Prostate gland (tissue), 2 donors: ENCODE measurements at places on chromosomes 13 and 19. TPM values are rescaled to one million over a fixed set of nuclear protein-coding genes. Genes with fewer than 3 reads are reported as not detected.
A peak's percentile ranks its signal among the peaks of the same experiment; 100 is the strongest.

DNA sequence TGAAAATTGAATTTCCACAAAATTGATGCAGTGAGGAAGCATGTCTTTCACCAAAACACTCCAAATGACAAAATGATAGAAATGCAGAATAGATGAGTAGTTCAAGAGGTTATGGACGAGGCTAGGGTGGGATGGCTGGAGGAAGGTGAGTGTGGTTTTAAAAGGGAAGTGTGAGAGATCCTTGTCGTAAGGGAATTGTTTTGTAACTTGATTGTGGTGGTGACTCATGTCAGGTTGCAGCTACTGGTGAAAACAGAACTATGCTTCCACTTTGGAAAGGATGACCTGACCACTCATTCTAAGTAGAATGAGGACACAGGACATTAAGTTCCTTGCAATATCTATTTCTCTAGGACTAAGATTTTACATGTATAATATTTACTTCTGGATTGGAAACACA, 345.7 kb downstream of the MTUS2 start:
- H3K4me1 ChIP-seq = no peaks in the 10 kb centered on the region
- no peak overlapping the region for H3K4me3 ChIP-seq
- no peak for DNase-seq

- no peaks in the 10 kb centered on the region for H3K4me1 ChIP-seq
- no peaks in the 10 kb centered on the region for H3K36me3 ChIP-seq
- no peak overlapping the region for H3K4me3 ChIP-seq
- H3K27me3 ChIP-seq = no peaks in the 10 kb centered on the region
Observed at GRCh38 chr13:25733696-25734435, 317.9 kb downstream of the SHISA2 start.

The RNF225 gene
- 7.0 TPM for total RNA-seq

The CHST8 gene
- 1.3 TPM for total RNA-seq

The CBLC gene
- total RNA-seq = 33.6 TPM

DNA sequence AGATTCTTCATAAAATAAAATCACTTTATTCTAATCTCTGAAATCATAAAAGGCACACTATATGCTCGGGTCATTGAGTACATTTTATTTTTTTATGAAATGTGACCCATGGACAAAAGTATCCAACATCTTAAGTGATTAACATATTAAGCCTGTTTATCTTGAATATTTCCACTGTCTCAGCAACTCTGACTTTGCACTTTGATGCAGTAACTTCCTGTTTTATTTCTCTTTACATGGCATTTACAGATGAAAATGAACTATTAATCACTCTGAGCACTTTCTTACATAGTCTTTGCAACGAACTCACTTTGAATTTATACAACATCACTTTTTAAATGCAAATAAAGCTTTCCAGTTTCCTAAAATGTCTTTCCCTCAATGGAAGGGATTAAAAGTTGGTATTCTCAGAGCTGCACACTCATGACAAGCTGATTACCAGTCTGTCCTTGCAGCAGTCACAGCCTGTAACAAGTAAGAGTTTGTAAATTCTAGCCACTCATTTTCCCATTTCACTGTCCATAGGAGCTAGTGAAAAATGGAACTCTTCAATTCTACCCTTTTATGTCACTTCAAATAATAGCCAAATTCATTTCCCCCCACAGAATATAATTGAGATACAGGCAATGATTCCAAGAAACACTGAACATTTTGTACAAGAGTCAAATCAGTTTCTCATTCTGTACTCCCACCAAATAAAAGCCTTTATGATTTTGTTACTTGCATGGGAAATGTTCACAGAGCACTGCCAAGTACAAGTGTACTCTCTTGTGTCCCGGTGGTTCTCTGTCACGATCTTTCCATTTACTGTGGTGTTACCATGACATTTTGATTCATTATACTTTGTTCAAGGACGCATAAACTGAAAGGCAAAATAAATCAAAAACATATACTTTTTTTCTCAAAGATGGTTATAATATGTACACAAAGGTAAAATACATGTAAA, 1968.9 kb downstream of the PCDH9 start:
- H3K36me3 ChIP-seq = no peaks in the 10 kb centered on the region
- H3K4me3 ChIP-seq = no peak overlapping the region
- H3K4me1 ChIP-seq = no peaks in the 10 kb centered on the region
- DNase-seq = no peak

DNA sequence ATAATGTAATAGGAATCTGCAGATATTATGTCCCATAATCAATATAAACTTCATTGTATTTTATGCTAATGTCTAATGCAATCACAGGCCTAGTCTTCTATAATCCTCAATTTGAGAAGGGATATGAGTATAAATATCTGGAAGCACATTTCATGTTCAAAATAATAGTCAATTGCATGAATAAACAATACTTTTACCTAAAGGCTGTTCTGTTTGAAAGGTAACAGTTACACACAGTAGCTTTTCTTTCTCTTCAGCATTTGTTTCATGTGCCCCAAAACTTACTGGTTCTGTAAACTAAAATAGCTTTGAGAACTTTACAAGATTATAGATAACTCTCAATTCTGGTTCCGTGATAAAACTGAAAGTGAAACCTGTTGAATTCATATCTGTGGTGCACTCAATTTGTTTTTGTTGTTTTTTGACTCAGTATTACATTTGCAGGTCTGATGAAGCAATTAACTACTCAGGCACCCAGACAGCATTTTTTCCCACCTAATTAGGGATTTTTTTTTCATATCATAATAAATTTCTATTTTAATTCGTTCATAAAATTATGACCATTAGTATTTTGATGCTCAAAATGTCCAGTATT, 1193.8 kb downstream of the SLITRK1 start:
- H3K27me3 ChIP-seq = no peaks in the 10 kb centered on the region
- no peak overlapping the region for H3K27ac ChIP-seq
- H3K4me3 ChIP-seq = no peak overlapping the region
- DNase-seq = no peak

- DNase-seq = no peak
Observed at GRCh38 chr19:10193790-10194499, 808 bp downstream of the DNMT1 start.

DNA sequence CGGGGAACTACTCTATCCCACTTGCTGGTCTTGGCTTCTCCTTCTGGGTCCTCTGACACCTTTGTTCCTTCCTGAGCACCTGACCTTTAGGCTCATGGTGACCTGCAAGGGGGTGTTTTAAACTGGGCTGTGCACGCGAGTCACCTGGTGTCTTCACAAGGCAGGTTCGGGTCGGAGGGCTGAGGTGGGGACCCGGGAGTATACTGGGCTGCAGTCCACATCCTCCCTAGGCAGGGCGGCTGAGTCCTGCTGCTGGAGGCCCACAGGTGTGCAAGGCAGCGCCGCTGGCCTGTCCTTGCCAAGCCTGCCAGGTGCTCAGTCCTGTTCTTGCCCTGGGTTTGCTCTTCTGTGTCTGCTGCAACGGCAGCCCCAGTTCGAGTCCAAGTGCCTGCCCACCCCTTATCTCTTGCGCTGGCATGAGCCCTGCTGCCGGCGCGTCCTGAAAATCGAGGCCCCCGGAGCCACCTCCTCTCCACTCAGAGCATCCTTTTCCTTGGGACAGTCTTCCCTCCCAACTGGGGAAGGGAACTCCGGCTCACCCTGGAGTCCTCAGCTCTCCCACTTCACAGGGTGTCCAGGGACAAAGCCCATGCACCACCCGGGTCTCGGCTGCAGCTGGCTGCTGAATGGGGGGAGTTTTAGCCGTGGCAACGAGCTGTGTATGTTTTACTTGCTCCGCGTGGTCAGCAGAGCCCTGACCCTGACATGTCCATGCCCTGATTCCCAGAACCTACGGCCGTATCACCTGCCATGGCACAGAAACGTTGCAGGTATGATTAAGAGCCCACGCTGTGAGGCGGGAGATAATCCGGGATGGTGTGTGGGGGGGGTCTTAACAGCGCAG, 193.5 kb downstream of the TEX29 start:
- peaks cover 17% of the 10 kb centered on the region for H3K27me3 ChIP-seq
- H3K27ac ChIP-seq = no peak overlapping the region
- no peak for DNase-seq
- no peaks in the 10 kb centered on the region for H3K4me1 ChIP-seq
- no peak overlapping the region for H3K4me3 ChIP-seq

The PTGER1 gene
- total RNA-seq = 1.0 TPM

DNA sequence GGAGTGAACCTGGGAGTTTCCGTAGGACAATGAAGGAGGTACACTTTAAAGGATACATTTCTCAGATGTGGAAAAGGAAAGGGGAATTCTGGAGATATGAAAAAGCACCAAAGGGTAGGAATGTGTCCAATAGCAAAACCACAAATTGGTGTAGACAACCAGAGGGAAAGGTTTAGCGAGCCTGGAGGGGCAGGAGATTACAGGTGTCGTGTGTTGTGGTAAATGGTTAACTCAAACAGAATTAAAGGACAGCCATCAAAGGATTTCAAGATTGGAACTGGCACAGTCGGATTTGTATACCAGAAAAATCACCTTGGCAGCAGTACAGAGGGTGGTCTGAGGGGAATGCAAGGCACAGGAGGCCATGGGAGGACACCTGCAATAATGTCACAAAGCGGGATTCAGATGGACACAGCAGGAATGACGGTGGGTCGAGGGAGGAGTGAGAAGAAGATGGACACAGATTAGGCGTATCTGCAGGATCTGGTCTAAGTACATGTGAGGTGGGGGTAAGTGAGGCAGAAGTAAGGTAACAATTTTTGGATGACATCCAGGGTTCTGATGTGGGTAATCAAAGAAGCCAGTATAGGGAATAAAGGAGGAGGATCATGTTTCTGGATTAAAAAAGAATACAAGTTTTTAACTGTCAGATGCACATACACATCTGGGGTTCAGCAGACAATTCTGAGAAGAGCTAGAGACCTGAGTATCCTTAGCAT, 361.6 kb downstream of the KLF12 start:
- no peak for DNase-seq
- H3K27ac ChIP-seq = no peak overlapping the region
- H3K4me1 ChIP-seq = no peaks in the 10 kb centered on the region
- H3K4me3 ChIP-seq = no peak overlapping the region

The TPTE2 gene
- not detected for total RNA-seq

DNA sequence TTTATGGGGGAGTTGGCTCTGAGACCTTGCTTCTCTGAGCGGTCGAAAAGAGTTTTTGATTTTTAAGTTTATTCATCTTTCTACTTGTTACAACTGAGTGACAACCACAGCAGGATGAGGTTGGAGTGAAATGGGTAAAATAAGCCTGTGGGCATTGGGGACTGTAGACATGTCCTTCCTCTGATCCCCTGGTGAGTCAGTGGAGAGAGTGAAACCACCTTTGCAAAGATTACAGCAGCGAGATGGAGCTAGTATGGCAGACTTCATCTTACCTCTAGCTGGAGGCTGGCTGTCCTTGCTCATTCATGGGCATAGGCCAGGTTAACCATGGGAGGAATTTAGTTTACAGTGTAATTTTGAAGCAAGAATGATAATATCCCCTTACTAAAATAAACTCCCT, 30.9 kb upstream of the PSG9 start:
- H3K4me3 ChIP-seq = no peak overlapping the region
- no peaks in the 10 kb centered on the region for H3K27me3 ChIP-seq
- DNase-seq = no peak
- H3K4me1 ChIP-seq = no peaks in the 10 kb centered on the region
- no peaks in the 10 kb centered on the region for H3K36me3 ChIP-seq
- no peak overlapping the region for H3K27ac ChIP-seq

DNA sequence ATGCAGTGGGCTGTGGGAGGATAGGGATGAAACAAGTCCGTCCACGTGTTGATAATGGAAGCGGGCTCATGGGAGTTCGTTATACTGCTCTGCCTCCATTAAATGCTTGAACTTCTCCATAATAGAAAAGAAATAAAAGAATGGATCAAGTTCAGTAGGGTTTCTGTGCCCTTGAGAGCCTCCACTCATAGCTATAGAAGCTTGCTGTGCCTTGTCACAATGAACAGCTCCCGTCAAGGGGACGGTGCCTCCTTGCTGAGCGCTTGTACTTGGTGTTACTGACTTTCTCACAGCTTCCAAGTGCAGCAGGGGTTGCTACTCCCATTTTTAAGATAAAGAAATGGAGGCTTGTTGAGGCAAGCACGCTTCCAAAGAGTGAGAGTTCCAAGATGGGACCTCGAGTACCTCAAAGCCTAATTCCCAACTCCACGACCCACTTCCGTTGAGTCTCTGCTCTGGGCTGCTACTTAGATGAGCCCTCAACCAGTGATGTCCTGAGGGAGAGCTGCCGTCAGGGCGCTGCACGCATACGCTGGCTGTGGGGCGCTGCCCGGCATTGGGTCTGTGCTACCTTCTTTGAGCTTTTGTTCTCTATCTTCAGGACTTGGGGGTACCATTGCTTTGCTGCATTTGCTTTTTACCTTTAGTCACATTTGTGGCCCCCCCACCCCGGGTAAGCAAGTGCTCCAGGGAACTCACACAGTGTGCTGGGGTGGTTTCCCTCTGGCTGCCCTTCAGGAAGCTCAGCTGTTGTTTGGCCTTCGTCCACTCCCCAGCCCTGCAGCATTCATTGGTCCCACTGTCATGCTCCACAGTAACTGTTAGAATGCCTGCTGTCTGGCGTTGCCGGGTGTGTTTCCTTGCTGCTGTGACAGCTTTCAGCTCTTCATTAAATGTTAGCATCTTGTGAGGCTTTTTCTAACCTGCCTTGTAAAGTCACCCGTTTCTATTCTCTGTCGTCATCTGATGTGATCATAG, 9.5 kb downstream of the SNRNP70 start:
- peaks cover 16% of the 10 kb centered on the region for H3K4me1 ChIP-seq
- H3K27ac ChIP-seq = peak overlapping the region; percentile 13
- no peak overlapping the region for H3K4me3 ChIP-seq
- no peaks in the 10 kb centered on the region for H3K27me3 ChIP-seq
- DNase-seq = no peak

- no peaks in the 10 kb centered on the region for H3K4me1 ChIP-seq
- H3K27me3 ChIP-seq = no peaks in the 10 kb centered on the region
- H3K4me3 ChIP-seq = no peak overlapping the region
- no peak overlapping the region for H3K27ac ChIP-seq
- no peak for DNase-seq
Observed at GRCh38 chr19:33403973-33404304, 30.4 kb downstream of the CEBPG start.

- no peaks in the 10 kb centered on the region for H3K4me1 ChIP-seq
- no peak overlapping the region for H3K4me3 ChIP-seq
- H3K36me3 ChIP-seq = no peaks in the 10 kb centered on the region
- DNase-seq = no peak
Observed at GRCh38 chr13:45316338-45316737, 24.6 kb downstream of the TPT1 start.

- H3K27me3 ChIP-seq = no peaks in the 10 kb centered on the region
- H3K4me1 ChIP-seq = peaks cover 4% of the 10 kb centered on the region
- H3K4me3 ChIP-seq = no peak overlapping the region
- no peak overlapping the region for H3K27ac ChIP-seq
- no peak for DNase-seq
Observed at GRCh38 chr19:906480-906879, 6.5 kb downstream of the R3HDM4 start.

The FCGBP gene
- 42.4 TPM for total RNA-seq

GRCh38 chr13:75480671-75481175, 1.2 kb downstream of the TBC1D4 start:
- H3K4me3 ChIP-seq = peak overlapping the region; percentile 82
- H3K4me1 ChIP-seq = peaks cover 4% of the 10 kb centered on the region
- no peaks in the 10 kb centered on the region for H3K27me3 ChIP-seq
- H3K36me3 ChIP-seq = no peaks in the 10 kb centered on the region

The IL4I1 gene
- 2.5 TPM for total RNA-seq
